HS-27A (cell line): ENCODE measurements at places on chromosomes 5 and 9.

- DNase-seq: no peak
Observed at GRCh38 chr9:130973686-130974281, 34.7 kb upstream of the FIBCD1 start.

GRCh38 chr9:93301291-93301811 is 117.4 kb downstream of the WNK2 start:
- no peak for DNase-seq

DNA sequence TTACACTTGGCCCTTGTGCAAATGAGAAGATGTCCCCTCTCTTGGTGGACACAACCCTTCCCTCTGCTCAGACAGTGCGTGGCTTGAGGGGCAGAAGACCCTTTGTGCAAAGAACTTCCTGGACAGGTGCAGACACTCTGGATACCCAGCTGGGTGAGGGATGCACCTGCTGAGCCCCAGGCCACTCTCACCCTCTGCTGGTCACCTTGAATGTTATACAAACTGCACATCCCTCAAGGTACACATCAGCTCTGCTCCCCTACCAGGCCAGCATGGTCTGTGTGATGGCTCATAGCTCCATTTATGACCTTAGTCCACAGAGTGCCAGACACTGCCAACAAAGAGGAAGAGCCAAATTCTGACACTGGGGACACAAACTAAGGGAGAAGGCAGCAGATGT is 3.1 kb upstream of the DIRAS2 start:
- DNase-seq: no peak

DNA sequence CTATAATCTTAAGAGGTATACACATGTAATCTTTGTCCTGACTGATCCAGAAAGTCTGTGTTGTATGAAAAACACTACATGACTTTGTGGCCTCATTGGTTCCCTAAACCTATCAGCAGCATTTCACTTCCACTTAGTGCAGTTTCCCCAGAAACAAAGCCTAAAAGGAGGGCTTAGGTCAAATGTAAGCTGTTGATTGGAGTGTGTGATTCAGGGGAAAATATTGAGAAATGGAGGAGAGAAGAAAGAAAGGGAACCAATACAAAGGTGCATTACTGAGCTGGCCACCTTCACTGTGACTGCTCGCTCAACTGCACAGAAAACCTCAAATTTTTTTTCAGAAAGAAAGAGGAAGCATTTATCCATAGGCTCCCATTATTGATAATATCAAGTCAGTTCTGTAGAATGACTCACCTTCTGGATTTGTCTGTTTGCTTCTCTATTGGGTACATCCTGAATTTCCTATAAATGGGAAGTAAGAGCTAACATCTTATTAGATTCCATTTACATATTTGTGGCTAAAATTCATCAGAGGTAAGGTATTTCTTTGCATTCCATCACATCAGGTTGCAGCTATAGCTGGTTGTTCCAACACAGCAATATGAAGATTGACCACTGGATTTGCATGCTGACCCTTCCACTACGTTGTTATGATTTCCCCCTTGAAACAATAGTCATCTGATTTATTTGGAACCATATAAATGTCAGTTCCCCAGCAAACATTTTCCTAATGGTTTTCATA is 10.3 kb upstream of the FST start:
- no peak for DNase-seq

DNA sequence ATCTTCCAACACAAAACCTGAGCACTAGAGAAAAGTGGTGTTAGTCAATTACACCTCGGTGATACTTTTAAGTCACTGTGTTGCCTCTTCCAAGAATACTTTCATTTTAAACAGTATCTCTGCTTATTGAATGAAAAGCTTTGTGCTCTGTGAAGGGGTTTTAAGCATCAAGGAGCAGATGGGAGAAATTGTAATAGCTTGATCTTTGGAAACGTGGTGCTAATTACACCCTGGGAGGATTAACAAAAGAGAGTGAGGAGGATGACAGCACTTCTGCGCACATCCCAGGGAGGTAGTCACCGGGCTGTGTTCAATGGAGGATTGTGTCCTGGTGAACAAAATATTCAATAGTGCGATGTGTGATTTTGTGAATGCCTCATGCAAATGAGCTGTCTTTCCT is 477.4 kb upstream of the ADAMTS16 start:
- DNase-seq: no peak

GRCh38 chr9:13139641-13140171 is 139.8 kb downstream of the MPDZ start:
- DNase-seq: peak; percentile 62

DNA sequence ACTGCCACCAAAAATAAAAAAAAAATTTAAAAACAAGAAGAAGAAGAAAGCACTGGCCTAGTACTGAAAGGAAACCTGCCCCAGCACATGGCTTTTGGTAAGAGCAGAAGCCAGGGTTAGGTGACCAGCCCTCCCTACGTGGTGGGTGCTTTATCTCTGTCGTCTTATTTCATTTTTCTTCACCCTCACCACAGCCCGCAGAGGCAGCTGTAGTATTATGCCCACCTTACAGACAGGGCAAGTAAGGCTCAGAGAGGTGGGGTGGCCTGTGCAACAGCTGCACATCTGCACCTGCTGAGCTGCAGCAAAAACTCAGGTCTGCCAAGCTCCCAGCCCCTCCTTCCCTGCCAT is 140.8 kb upstream of the LMX1B start:
- DNase-seq: no peak

GRCh38 chr5:96320797-96321196 is 112.3 kb downstream of the PCSK1 start:
- DNase-seq: no peak

DNA sequence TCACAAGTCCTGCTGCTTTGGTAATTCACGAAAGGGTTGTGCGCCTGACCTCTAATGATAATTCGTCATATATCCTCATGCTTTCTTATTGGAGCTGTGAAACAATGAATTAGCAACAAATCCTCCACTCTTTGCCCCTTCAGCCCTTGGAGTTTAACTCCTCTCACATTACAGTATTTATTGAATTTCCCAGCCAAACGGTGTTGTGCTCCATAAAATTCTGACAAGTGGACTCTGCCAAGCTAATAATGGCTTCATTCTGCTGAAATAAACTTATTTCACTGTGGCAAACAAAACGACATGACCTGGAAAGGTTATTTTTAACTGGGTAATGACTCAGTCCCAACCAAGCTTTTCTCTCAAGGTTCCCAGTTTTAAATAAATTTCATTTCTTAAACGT is 984.4 kb upstream of the DMAC1 start:
- DNase-seq: no peak

DNA sequence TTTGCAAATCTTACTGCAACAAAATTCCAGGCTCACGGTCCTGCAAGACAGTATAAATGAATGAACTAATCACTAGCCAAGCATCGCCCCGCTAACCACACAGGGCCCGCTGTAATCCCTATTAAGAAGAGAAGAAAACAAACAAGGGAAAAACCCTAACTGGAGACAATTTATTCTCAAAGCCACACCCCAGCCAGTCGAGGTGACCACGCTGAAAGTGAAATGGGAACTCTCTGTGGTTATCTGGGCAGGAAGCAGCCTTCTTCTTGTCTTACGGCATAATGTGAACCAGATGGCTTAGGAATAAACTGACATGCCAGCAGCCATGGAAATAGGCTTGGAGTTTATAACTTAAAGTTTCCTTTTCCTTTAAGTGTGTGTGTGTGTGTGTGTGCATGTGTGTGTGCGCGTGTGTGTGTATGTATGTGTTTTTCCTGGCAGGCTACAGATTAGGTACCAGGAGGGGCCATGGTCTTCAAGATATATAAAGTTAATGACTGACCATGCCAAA is 120.2 kb downstream of the SEMA6A start:
- DNase-seq: no peak

DNA sequence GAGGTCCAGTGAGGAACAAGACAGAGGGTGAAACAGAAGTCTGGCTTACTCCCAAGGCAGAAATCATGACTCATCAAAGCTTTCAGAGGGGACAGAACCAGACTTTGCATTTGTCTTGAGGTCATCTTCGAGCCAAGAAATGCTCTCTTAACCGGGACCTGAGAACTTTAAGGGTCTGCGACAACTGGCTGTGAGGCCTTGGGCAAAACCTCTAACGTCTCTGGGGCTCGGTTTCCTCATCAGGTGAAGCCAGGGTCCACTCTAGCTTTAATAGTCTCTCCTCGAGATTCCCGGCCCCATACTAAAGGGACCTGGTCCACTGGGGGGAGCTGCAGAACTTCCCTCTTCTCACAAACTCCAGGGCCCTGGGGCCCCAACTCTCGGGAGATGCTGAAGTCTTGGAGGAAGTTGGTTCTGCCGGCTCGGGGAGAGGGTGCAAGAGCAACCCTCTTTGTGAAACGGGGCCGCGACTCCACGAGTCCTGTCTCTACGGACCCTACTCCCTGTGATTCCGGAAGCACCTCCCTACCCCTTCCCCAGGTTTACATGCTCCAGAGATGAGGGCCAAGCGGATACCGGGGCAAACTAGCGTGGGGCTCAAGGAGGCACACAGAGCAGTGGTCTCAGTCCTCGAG is 2.6 kb downstream of the GLIS3 start:
- no peak for DNase-seq

DNA sequence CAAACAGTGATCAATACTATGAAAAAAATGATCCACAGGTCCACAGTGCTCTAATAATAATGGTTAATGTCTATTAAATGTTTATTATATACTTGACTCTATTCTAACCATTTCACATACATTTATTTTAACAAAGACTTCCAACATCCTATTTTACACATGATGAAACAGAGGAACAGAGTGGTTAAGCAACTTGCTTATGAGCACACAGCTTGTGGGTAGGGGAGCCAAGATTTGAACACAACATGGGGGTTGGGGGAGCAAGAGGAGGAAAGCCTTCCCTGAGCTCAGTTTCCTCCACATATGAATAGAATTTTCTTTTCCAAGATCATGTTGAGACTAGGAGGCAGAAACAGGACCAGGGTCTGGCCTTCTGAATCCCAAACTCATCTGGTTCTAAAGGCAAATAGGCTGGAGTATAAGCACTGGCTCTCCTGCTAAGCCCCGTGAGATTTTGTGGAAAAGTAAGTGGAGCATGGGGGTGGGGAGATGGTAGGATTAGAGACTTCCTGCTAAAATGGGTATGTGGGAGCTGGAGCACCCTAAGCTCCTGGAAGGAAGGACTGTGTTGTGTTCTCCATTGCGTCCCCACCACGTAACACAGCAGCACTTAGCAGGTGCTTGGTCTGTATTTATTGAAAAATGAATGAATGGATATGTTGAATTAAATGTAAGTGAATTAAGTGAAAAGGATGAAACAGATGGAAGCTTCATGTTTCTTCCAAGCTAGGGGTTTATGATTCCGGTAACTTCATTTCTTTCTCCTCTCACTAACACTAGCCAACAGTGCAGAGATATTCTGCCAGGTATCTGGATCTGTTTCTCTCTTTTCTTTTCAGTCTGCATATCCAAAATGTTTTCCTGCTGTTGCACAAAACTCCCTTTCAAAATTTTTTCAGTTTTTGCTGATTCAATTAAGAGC is 26.9 kb upstream of the GALNT10 start:
- DNase-seq: no peak

DNA sequence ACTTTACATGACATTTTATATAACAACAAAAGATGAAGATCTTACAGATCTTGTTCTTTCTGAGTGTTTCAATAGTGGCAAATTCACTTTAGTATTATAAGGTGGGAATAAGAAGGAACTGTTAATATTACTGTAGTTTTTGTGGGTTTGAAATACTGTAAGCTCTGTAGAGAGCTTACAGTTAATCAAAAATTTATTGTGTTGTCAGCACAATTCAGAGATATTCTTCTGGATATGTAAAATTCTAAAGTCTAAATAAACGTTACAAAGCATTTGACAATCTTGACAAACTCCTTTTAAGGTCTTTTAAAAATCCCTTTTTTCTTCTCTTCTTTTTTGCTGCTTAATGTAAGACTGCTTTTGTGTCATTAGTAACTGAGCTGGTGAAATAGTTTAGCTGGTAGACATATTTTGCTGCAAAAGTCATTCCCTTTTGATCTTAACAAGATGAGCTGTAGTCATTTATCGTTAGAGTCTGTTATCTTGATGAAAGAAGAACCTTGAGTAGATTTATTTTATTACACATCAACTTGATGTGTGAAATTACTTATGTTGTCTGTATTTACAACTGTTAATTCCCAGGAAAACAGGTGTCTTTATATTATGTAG is 186.0 kb downstream of the WDR70 start:
- no peak for DNase-seq

DNA sequence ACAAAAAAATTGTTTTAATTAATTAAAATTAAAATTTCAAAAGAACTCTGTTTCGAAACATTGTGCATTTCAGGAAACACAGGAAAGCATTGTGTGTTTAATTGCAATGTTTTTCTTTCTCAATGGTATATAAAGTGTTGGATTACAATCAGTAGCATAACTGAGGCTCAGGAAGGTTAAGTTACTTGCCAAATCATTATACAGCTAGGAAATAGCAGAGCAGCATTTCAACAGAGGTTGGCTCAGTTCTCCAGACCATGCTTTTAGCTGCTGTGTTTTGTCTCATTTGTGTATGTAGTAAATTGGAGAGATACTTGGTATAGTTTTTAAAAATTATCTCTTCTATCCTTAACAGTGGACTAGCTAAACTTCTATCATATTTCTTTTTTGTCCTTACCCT is 30.0 kb upstream of the CAMLG start:
- no peak for DNase-seq

DNA sequence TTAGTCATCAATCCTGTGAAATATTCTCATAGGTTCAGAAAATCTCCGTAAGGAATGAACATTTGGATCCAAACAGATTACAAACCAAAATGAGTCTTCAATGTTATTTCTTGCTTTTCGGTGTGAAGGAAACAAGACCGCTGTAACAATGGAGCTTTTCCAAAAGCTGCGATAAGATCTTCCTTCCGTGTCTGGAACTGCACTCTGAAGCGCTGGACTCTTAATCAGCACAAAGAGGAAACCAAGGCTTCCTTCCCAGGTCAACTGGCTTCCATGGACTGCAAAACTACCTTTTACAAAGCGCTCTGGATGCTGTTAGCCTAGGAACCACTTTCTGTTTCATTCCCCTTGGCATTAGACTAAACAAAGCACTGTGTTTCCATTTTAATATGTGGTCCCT is 137.9 kb upstream of the BASP1 start:
- no peak for DNase-seq

GRCh38 chr9:68979538-68980314 is 34.2 kb downstream of the PRKACG start:
- no peak for DNase-seq

GRCh38 chr5:136082390-136083193 is 50.1 kb upstream of the SMAD5 start:
- no peak for DNase-seq
